ENCODE measurements at places on chromosomes 12 and 14.

DNA sequence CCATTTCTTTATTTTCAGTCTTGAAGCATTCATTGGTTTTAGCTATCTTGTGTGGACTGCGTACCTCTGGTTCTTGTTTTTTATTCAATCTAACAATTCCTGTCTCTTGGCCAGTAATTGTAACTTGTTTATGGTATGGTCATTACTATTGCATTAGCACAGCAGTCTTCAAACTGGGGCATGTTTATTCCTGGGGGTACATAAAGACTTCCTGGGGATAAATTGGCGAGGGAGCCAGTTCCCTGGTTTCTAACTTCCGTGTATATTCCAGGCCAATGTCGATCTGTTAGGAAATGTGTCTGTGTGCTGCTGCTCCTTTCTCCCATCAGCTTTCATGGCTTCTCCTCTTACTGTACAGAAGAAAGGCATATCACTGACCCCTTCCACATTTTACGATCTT, 13.7 kb upstream of the EVL start:
- no peak for DNase-seq

DNA sequence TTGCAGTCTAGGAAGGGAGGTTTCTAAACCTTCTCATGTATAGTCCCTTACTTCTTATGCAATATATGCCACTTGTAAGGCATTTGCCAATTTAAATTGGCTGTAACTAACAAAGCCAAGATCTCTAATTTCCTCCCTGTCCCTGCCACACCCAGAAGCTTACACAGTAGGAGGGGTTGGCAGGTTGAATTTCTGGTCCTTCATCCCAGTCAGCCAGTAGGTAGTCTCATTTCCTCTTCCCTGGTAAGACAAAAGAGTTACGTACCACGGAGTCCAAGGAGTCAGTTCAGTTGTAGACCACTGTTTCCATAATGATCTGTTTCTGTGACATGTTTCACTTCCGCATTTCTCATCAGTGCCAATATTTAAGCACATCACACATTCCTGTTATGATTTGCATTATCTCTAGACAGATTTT, 47.0 kb upstream of the PLBD1 start:
- DNase-seq = no peak

- DNase-seq = no peak
Observed at GRCh38 chr12:64544371-64545080, 65.8 kb upstream of the RASSF3 start.

GRCh38 chr12:56126732-56127239, 1.3 kb upstream of the ESYT1 start:
- no peak for DNase-seq

GRCh38 chr14:83379436-83379835, 1845.8 kb upstream of the SEL1L start:
- DNase-seq = no peak

GRCh38 chr12:132804426-132804861, 24.2 kb downstream of the GOLGA3 start:
- no peak for DNase-seq

GRCh38 chr12:80752464-80752863, 35.8 kb downstream of the MYF5 start:
- DNase-seq = no peak

DNA sequence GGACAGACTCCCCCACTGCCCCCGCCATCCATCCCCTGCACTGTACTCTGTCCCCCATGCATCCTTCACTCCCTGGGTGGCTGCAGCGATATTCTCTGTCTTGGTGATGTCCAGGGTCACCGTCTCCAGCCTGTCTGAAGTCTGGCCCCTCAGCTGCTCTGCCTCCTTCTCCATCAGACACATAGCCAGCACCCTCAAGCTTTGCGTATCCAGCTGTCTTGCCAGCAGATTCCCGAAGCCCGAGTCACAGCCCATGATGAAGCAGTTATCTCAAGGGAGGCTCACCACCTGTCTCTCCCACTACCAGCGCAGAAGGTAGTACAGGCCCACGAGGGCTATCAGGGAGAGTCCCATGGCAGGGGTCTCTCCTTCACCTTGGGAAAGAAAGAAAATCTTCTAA, 77.8 kb downstream of the HSD17B6 start:
- DNase-seq = no peak

GRCh38 chr12:66623455-66623854, 55.4 kb downstream of the GRIP1 start:
- no peak for DNase-seq

- no peak for DNase-seq
Observed at GRCh38 chr14:49478784-49479183, 107.4 kb downstream of the RPS29 start.

GRCh38 chr12:126507231-126507630, 1442.0 kb downstream of the AACS start:
- no peak for DNase-seq

GRCh38 chr12:46264057-46264456, 4.8 kb downstream of the SLC38A1 start:
- DNase-seq = no peak

DNA sequence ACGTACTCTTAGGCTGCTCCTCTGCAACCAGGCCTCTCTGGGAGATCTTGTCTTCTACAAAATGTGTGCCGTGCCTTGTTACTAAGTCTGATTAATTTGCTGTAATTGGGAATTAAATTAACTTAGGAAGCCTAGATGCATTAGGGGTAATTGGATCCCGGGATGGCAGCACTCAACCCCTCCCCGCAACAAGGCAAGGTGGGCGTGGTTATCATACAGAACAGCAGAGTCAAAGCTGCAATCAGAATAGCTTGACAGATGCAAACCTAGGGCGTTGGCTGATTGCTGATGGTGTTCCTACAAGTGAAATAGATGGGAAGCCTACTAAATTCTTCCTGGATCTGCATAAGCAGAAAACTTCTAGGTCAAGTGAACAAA, 34.5 kb upstream of the NFYB start:
- DNase-seq = no peak

Measured in stimulated activated CD8-positive, alpha-beta memory T cell treated with anti-CD3 and anti-CD28 coated beads, Interleukin-7, amount 100 ng/mL, for 1 hour (primary cell).